Transverse colon (tissue), 4 donors: ENCODE measurements at places on chromosomes 7 and 10.

GRCh38 chr7:143405173-143406001 is 3.3 kb downstream of the EPHA1 start:
- DNase-seq: peak; percentile 38

DNA sequence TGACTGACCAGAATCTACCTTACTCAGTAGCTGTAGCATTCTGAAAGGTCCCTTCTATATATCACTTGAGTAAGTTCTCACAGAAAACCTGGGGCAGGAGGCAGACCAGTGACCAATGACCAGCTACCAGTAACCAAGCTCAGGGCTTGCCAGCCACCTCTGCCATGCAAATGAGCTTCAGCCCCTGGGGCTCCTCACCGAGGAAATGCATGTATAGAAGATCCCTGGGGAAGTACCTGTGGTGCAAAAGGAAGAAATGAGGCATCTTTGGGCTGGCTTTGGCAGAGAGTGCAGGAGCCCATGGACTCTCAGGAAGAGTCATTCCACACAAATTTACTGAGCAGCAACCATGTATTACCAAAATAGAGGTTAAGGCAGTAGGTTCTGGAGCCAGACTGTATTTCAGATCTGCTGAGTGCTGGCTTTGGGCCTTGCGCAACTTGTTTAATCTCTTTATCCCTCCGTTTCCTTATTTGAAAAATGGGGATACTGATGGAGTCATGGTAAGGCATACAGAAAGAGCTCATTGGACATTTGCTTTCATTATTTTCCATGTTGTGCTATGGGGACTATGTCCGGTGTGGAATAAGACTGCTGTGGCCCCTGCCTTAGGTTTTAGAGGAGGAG is 41.1 kb upstream of the FAM204A start:
- DNase-seq: no peak

DNA sequence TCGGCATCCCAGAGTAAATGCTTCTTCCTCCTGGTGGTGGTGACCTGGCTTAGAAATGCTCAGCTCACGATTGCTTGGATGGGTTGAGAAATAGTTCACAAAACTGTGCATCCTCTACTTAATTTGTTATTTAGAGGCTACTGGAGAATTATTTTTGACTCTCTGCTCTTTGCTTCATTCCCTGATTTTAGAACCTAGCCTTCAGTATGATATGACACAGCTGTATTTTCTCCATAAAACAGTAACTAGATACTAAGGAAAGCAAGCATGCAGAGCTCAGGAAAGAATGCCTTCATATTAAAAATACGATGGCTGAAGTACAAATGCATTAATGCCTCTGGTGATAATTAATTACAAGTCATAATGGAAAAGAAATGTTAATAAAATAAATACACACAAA is 602.0 kb upstream of the COBL start:
- no peak for DNase-seq

DNA sequence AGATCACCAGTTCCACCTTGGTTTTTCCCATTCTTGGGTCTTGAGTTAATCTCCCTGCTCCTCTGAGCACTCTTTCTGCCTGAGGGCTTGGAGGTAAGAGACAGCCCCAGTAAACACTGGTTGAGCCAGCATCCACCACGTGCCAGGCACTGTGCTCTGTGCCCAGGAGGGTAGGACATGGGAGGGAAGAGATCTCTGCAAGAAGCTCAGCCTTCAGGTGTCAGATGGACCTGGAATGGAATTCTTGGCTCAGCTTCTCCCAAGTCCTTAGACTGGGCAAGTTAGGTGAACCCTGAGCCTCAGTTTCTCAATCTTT is 2.5 kb downstream of the ZYX start:
- DNase-seq: no peak

- no peak for DNase-seq
Observed at GRCh38 chr7:106561666-106562411, 99.1 kb downstream of the CCDC71L start.

DNA sequence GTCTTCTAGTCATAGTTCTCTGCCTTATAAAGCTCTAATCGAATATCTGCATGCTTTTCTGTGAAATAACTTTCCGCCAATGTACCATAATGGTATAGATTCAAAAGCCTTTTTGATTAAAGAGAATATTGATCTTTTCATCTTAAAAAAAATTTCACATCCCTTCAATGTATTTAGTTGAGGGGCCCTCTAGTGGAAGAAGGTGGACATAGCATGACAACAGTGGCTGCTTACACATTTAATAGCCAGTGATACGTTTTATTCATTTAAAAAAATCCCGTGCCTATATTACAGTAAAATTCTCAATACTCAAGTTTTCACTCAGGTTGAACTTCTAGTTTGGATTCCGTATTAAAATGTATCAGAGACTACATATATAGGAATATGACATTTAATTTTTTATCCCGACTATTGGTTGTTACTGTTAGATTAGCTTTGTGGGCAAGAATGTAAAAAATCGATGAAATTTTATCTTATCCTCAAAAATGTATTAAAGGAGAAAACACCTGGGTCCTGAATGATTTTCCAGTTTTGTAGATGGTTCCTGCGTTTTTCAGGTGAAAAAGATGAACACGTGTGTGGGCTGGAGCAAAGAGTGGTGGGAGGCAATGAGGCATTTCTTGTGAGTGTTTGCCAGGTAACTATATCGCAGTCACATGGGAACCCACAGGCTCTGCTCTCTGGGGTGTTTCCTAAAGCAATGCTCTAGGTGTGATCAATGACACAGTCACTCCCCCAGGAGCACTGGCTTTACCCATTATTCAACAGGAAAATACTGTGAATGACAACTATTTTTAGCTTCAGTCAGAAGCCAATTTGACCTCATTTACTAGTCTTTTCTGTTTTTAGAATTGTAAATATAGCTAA is 24.1 kb upstream of the PNLIP start:
- peak; percentile 17 for DNase-seq

GRCh38 chr7:136998495-136998894 is 130.0 kb downstream of the CHRM2 start:
- no peak for DNase-seq

DNA sequence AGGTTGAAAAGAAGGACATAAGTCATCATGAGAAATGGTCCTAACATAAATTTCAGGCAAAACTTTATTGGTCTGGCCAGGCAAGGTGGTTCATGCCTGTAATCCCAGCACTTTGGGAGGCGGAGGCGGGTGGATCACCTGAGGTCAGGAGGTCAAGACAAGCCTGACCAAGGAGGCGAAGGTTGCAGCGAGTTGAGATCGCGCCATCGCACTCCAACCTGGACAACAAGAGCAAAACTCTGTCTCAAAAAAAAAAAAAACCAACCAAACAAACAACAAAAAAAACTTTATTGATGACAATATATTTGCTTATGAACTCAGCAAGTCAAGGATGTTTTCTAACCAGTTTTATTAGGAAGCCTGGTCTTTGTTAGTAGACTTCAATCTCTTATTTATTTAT is 54.6 kb upstream of the ARHGAP21 start:
- DNase-seq: no peak
